Transverse colon (tissue), 4 donors: ENCODE measurements at places on chromosomes 4 and X. TPM values are rescaled to one million over a fixed set of nuclear protein-coding genes. Genes with fewer than 3 reads are reported as not detected.

The WWC2 gene
- total RNA-seq, result 9.7 TPM

The SHROOM2 gene
- 10.3 TPM for total RNA-seq

The PLP1 gene
- total RNA-seq, result 9.0 TPM

The ITIH6 gene
- not detected for total RNA-seq

The FGF2 gene
- 8.6 TPM for total RNA-seq

DNA sequence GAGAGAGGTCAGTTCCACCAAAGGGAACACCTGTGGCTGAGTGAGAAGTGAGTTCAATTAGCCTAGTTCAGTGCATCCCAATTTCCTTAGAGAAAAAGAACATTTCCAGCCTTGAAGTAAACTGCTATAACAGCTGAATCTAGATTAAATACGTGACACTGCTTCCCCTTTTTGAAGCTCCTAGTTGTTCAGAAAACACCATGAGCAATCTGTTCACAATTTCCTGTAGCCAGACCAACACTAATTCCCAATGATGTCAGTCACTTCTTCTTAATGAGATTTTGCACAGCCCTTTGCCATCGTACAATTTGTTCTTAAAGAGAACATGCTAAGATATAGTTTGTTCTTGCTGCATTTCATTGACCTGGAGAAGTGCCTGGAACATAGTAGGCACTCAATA lies 144.6 kb upstream of the EDNRA start:
- no peak overlapping the region for H3K27ac ChIP-seq
- no peak overlapping the region for H3K4me3 ChIP-seq
- no peaks in the 10 kb centered on the region for H3K36me3 ChIP-seq
- no peak for DNase-seq
- peaks cover 37% of the 10 kb centered on the region for H3K4me1 ChIP-seq
- H3K27me3 ChIP-seq, result no peaks in the 10 kb centered on the region

GRCh38 chr4:72631296-72631695 lies 62.3 kb upstream of the ADAMTS3 start:
- H3K27me3 ChIP-seq, result no peaks in the 10 kb centered on the region
- no peak overlapping the region for H3K4me3 ChIP-seq
- no peaks in the 10 kb centered on the region for H3K4me1 ChIP-seq

- no peaks in the 10 kb centered on the region for H3K36me3 ChIP-seq
- DNase-seq, result peak; percentile 27
- H3K4me1 ChIP-seq, result no peaks in the 10 kb centered on the region
- H3K4me3 ChIP-seq, result no peak overlapping the region
- H3K27me3 ChIP-seq, result no peaks in the 10 kb centered on the region
These were observed 27.5 kb upstream of the DUSP21 start for GRCh38 chrX:44816367-44816766.

DNA sequence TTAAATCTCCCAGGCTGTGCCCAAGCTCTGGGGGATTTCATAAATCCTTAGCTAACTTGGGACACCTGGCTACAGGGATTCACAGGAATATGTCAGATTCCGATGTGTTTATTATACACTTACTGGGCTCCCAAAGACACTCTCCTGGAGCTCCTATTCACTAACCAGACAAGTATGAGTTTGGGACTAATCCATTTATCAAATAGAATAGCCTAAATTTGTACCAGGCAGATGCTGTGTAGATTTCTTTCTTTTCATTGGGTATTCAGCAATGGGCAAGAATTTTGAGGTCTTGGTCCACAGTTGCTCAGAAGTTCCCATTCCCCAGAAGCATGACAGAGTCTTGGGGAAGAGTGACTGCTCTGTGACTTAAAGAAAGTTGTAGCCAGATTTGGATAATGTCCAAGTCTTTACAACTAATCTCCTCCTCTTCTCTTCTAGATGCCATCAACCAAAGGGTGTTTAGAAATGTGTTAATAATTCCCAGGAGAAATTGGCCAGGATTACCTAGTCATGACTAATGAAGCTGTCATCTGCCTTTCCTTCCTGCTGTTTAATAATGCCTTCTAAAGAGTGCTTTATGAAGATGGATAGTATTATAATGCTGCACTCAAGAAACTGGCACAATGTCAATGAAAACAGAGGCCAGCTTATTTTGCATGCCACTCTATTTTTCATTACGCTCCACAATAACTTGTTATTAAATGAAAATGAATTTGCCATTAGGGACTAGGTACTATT lies 120.9 kb downstream of the CHIC2 start:
- no peak for DNase-seq
- H3K4me1 ChIP-seq, result no peaks in the 10 kb centered on the region
- no peak overlapping the region for H3K4me3 ChIP-seq
- H3K27me3 ChIP-seq, result no peaks in the 10 kb centered on the region

DNA sequence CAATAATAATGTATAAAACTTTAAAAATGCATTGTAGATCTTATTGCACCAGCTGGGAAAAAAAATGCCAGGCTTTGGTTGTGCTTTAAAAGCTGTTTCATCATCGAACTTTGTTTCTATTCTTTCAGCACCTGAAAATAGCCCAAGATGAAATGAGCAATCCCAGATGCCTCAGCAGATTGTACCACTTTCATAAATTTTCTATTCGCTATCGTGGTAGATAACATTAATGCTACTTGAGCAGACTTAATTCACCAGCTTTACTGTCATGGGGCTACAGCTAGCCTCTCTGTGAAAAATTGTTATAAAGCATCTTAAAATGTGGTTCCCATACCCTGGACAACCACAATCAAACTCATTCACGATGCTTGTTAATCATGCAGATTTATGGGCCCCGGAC lies 599.6 kb upstream of the HS3ST1 start:
- no peaks in the 10 kb centered on the region for H3K27me3 ChIP-seq
- no peaks in the 10 kb centered on the region for H3K4me1 ChIP-seq
- H3K27ac ChIP-seq, result no peak overlapping the region
- DNase-seq, result no peak

DNA sequence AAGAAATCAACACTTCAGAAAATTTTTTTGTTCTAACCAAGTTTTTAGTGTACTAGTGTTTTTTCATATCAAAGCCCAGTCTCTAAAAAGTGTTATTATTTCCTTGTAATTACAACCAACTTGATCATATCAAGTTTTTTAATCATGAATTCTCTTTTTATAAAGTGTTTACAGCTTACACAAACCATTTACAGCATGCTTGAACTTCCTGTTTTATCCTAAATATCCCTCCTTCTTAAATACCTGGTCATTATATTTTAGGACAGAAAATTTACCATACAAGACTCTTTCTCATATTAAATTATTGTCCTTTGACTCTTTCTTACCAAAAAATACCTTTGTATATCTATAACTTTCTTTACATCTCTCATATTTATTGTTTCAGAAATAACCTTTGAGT lies 89.4 kb upstream of the NPY2R start:
- H3K27me3 ChIP-seq, result no peaks in the 10 kb centered on the region
- no peak overlapping the region for H3K27ac ChIP-seq
- no peaks in the 10 kb centered on the region for H3K4me1 ChIP-seq
- no peaks in the 10 kb centered on the region for H3K36me3 ChIP-seq

- no peaks in the 10 kb centered on the region for H3K4me1 ChIP-seq
- H3K36me3 ChIP-seq, result no peaks in the 10 kb centered on the region
- DNase-seq, result peak; percentile 79
These were observed at the start of gene PRPS2 for GRCh38 chrX:12791257-12792228. PRPS2 (plus strand) TSS chrX:12791412; CDS start chrX:12791498, 86 bp downstream.

GRCh38 chrX:13123857-13124345 lies 79.5 kb upstream of the FAM9C start:
- H3K4me1 ChIP-seq, result peaks cover 30% of the 10 kb centered on the region
- H3K27ac ChIP-seq, result peak overlapping the region; percentile 45
- no peak overlapping the region for H3K4me3 ChIP-seq
- no peaks in the 10 kb centered on the region for H3K27me3 ChIP-seq
- no peaks in the 10 kb centered on the region for H3K36me3 ChIP-seq

DNA sequence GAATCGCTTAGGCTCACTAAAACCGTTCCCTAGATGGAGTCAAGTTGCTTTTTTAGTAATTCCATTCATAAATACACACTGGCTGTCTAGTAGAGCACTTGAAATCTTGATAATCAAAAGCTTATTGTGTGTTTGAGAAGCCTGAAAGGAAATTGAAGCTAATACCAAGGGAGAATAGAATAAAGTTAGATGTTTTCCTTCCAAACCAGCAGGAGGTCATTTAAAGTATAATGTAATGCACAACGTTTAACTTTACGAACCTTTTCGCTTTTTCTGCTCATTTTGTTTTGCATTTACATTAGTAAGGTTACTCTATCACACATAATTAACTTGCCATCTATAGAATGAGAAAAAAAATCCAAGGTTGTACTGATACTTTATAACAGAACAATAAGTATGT lies 440.9 kb downstream of the NKX6-1 start:
- H3K27me3 ChIP-seq, result no peaks in the 10 kb centered on the region
- no peak overlapping the region for H3K27ac ChIP-seq
- no peaks in the 10 kb centered on the region for H3K36me3 ChIP-seq
- no peak for DNase-seq
- no peak overlapping the region for H3K4me3 ChIP-seq

GRCh38 chr4:54898656-54899340 lies 226.6 kb downstream of the KDR start:
- H3K4me3 ChIP-seq, result no peak overlapping the region
- no peak overlapping the region for H3K27ac ChIP-seq
- no peaks in the 10 kb centered on the region for H3K4me1 ChIP-seq
- DNase-seq, result no peak

DNA sequence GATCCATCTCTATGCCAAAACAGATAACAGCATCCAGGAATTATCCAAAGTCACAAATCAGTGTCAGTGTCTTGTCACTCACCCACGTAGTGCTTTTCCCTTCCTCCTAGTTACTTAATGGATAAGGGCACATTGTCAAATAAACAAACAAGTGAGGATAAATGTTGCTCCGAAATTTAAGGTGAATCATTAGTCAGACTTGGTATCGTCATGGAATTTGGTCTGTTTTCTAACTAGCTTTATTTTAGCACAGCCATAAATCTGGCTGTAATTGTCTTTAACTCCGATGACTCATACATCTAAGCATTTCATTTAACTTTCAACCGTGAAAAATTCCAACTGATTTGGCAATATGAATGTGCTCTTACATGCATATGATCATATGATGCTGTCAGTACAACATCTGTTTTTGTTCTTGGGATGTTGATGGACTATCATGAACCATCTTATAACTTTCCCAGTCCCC lies 83.3 kb downstream of the SNCA start:
- H3K27me3 ChIP-seq, result no peaks in the 10 kb centered on the region
- H3K4me1 ChIP-seq, result no peaks in the 10 kb centered on the region
- H3K4me3 ChIP-seq, result no peak overlapping the region
- no peaks in the 10 kb centered on the region for H3K36me3 ChIP-seq

- H3K36me3 ChIP-seq, result no peaks in the 10 kb centered on the region
- no peaks in the 10 kb centered on the region for H3K27me3 ChIP-seq
- no peak for DNase-seq
- H3K27ac ChIP-seq, result no peak overlapping the region
- no peak overlapping the region for H3K4me3 ChIP-seq
- H3K4me1 ChIP-seq, result peaks cover 22% of the 10 kb centered on the region
These were observed 132.8 kb upstream of the KLF3 start for GRCh38 chr4:38531141-38531727.

- DNase-seq, result no peak
- no peak overlapping the region for H3K27ac ChIP-seq
- H3K36me3 ChIP-seq, result no peaks in the 10 kb centered on the region
- H3K4me1 ChIP-seq, result peaks cover 12% of the 10 kb centered on the region
- H3K27me3 ChIP-seq, result no peaks in the 10 kb centered on the region
These were observed 18.4 kb downstream of the NOP14 start for GRCh38 chr4:2944586-2945526.
